Suppressor macrophage treated with lipopolysaccharide for 1 hour (primary cell): ENCODE measurements at places on chromosomes 1 and 21.

DNA sequence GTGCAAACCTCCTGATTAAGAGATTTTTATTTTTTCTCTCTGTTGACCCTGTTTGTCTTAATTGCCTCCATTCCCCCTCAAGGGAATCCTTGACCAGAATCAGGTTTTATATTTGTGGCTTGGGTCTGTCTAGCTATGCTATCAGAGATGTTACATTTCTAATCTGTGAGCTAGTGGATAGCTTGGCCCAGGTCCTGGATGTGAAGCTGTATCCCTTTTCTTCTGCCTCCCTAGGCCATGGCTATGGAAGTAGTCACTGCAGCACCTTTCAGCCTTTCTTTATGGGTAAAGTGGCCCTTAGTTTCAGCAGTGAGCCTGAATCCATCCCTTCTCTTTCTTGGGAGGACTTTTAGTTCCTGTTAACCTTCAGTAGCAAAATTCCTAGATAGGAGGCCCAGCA, 17.0 kb upstream of the ANGEL2 start:
- no peak for DNase-seq

GRCh38 chr1:214282630-214283242, 1.8 kb downstream of the SMYD2 start:
- no peak for DNase-seq

GRCh38 chr1:197141575-197141974, 4.9 kb downstream of the ASPM start:
- DNase-seq: no peak

DNA sequence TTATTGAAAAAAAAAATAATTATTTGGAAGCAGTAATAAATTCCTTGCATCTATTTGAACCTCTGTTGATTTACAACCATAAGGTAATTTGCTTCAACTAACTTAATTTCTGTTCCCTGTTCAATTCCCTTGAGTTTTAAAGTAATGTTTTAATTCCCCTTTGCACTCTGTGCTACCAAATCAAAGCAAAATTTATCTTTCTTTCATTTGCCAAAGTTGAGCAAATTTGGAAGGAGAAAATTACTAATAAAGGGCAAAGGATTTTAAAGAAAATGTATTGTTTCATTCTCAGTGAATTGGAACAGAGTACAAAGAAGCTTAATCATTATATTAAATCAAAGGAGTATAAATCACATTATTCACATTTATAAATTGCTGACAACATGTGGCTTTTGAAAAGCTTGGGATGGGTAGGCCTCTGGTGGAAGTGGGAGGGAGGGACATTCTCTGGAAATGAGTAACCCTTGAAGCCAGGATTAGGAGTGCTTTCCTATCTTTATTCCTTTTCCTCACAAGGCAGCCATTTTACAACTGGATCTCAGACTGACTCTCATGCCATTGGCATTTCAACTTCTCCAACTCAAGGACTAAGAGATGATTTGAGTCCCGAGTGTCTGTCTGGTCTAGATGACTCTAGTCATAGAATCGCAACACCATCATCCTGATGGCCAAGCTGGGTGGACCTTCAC, 331.6 kb upstream of the DUSP10 start:
- no peak for DNase-seq

DNA sequence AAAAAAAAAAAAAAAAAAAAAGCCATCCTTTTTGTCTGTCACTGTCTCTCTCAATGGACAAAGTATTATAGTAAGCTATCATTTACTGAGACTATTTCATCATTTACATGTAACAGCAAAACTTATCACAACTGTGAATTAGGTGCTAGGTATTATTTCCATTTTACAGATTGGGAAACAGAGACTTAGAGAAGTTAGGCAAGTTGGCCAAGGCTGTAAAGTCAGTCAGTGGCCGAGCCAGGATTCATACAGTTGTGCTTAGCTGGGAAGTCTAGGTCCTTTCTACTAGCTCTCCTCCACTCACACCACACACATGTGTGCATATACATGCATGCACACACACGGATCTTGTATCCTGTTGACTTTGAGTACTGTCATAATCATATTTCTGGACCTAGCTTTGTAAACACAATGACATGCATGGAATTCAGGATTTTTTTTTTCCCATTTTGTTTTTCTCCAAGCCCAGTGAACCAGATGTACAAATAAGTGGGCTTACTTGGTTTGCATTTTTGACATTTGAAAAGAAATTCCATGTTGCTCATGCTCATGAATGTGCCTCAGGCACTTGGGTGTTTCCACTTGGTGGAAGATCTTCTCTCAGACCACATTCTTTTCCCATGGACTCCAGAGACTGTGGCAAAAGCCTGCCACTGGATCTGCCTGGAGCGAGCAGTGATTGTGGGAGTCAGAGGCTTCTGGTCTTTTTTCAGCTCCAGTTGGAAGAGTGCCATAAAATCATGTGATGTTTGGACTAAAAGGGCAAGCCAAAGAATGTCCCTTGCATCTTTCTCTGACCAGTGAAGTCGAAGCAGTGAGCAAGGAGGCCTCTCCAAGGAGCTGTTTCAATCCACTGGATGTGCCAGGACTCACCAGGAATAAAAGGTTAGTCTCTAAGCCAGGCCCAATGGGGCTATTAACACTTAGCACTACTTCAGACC, 61.7 kb upstream of the DNAJC6 start:
- no peak for DNase-seq

- DNase-seq: no peak
Measured at GRCh38 chr1:165468726-165469249, 23.9 kb upstream of the RXRG start.

DNA sequence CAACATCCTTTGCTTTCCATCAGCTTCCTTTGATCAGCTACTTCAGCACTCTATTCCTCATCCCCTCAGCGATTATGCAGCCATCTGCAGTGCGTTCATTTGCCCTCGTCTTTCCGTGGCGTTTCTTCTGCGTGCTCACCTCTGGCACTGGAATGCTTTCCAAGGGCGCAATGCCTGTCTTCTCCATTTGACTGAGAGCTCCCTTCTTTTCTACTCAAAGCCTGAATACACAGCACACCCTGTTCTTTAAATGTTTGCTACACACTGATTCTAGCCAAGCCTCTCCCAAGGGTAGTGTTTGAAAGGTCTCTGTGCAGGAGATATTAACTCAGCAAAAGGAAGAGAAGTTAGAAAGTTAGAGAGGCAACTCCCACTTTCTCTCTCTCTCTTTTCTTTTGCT, 22.6 kb downstream of the C1orf116 start:
- no peak for DNase-seq

GRCh38 chr1:197884173-197884572, 18.3 kb upstream of the C1orf53 start:
- DNase-seq: no peak

GRCh38 chr1:178451529-178451928, 45.2 kb downstream of the CLEC20A start:
- no peak for DNase-seq

- no peak for DNase-seq
Measured at GRCh38 chr21:26275801-26276200, 105.2 kb upstream of the APP start.

DNA sequence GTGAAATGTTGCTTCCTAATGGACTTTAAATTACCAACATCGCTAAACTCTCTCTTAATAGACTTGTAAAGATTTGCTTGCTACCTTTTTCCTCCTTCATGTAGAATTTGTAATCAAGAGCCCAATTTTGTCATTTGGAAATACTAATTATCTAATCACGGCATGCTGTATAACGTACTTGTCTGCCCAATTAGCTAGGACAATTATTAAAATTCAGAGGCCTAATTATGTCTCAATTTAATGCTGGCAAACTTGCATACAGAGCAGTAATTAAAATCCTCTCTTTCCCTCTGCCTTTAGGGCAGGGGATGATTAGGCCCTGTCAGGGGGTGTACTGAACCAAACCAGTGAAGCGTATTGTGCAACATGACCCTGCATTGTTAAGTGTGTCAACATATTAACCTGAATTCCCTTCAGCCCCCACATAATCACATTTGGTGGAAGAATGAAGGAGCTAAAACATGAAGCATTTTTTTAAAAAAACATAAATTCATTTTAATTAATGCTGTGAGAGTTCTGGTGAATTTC, 137.4 kb upstream of the BARHL2 start:
- no peak for DNase-seq

DNA sequence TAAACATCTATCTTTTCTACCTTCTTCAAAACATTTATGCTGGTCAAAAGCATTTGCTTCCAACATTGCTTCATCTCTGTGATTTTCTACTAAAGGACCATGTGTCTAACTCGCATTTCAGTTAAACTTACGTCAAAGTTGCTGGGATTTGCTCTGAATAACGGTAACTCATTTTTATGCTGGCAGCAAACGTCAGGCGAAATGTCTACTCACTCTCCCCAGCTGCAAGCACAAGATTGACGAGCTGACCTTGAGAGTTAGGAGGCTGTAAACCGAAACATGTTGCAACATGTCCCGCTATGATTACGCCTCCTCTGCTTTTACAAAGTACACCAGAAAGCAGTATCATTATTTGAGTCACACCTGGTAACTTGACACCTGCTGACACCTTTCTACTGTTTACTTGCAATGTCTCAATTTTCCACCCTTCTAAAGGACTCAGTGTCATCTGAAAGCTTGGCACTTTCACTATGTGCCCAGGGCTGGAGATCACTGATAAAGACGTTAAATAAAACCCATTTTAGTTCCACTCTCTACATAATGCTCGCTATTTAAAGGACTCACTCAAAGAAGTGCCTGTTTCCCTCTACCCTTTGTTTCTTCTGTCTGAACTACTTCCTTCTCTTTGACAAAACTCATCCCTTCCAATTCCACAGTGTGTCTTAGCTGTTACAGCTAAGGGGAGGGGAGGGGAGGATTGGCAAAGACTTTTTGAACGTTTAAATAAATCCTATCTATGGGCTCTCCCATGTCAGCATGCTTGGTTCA, 111.9 kb downstream of the PTPN14 start:
- peak; percentile 17 for DNase-seq

DNA sequence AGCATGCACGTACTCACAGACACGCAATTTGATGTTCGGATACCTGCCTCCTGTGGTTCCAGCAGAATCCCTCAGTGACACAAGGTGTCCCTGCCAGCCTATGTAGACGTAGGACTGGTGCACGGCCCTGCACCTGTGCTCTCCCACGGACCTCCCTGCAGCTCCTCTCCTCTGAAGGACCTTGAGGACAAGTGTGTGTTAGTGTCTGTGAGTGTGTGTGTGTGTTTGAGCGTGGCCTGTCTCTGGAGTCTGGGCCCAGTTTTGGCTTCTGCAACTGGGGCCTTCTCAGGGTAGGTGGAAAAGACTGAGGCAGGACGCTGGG, 22.5 kb upstream of the DMBX1 start:
- DNase-seq: no peak

DNA sequence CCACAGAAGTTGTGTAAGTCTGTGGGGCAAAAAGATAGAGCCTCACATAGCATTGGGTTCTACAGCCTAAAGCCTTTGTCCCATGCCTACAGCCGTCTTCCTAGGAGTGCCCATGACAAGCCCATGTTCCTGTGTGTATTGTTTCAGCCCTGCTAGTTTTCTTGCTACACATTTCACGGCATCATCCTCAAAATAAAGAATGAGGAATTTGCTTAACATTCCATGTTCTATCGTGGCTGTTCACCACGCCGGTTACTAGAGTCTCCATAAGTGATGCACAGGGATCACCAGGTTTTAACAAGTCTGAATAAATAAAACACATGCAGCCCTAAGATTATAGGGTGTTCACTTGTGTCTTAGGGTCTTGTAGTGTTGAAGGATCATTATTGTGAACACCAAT, 87.4 kb upstream of the NGF start:
- DNase-seq: no peak
